Left hindlimb (tissue), 1 donor: ENCODE measurements at places on chromosomes 7 and 10.

GRCh38 chr7:40879941-40880543 lies 745.2 kb downstream of the SUGCT start:
- no peak for DNase-seq

GRCh38 chr7:2523941-2524807 lies 4.6 kb downstream of the LFNG start:
- peak; percentile 74 for DNase-seq

GRCh38 chr7:75963381-75963995 lies 30.9 kb downstream of the TMEM120A start:
- no peak for DNase-seq

GRCh38 chr10:44961931-44962750 lies 2.5 kb downstream of the RASSF4 start:
- no peak for DNase-seq

DNA sequence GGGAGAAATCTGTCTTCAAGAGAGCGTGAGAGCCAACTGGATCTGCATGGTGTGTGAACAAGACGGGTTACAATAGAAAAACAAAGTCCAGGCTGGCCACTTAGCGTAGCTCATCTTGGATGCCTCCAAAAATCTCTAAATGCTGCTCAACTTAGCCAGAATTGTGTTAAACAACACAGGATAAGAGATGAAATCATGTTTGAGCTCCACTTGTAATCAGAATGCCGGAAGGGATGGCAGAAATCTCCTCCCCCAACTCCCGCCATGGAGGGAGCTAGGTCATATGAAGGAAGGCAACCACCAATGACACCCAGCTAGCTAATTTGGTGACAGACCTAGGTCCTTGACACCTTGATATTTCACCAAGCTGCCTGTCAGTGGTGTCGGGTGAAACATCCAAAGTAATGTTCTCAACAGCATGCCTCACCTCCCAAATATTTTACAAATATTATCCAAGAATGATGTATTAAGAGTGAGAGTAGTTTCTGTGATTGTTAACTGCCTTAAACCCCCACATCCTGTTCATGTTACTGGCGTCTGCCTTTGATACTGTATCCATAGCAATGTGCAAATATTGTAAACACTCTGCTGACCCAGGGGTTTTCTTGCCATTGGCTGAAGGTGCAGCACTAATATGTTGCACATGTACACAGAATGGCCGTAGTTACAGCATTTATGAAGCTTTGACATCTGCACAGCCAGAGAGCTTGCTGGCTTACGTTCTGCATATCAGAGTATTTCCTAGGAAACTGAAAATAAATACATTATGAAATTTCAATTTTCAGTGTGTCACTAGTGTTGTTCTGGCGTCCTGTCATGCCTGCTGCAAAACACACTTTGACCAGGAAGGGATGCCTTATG lies 25.8 kb downstream of the TMEM254 start:
- peak; percentile 82 for DNase-seq

DNA sequence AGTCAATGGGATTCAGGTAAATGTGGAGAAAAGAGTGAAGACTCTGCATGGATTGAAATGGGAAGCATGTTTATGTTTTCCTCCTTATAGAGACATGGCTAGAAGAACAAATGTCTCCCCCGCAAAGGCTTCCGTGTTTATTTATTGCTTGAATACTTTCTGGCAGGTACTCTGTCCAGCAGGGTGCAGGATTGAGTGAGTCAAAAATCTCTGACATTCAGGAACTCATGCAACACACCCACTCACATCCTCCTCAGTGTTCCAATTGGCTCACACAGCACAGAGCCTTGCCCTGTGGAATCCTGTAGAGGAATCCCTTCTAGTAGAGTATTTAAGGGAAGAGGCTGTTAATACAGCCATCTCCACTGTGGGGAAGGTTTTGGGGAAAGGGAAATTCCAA lies 290.3 kb upstream of the VWC2 start:
- DNase-seq: no peak

GRCh38 chr10:5544216-5544805 lies 19.6 kb downstream of the CALML3 start:
- DNase-seq: no peak

- no peak for DNase-seq
These were observed 48.5 kb downstream of the ZNF467 start for GRCh38 chr7:149724661-149725425.

DNA sequence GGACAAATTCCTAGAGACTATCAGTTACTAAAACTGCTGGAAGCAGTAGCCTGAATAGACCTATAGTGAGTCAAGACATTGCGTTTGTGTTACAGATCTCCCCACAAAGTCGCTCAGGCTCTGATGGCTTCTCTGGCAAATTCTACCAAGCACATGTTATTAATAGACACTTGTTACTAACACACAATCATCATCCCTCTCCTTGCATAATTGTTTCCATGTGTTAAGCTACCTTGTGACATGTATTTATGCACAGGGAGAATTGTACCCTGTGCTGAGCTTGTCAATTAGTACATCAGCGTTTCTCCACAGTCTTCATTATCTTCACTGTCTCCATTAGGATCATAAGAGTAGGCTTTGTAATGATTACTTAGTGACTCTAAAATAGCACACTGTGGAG lies 31.2 kb downstream of the DYNC2I1 start:
- DNase-seq: no peak

DNA sequence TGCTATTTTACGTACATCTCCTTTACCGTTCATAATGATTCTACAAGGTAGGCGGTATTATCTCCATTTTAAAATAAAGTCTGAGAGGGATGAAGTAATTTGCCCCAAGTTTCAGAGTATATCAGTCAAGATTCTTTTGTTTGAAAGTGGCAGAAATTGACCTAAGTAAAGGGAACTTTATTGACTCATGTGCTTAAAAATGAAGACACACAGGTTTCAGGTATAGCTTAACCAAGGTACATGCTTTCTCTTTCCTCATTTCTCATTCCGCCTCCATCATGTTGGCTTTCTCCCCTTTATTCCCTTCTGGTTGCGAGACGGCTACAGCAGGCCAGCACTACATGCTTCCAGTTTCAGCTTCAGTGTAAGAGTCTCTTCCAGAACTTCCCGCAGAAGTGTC lies 77.5 kb downstream of the NOC3L start:
- DNase-seq: no peak

- no peak for DNase-seq
These were observed 596.9 kb downstream of the PHTF2 start for GRCh38 chr7:78395298-78396036.
